ENCODE measurements at places on chromosomes 7 and 10. TPM values are rescaled to one million over a fixed set of nuclear protein-coding genes. Genes with fewer than 3 reads are reported as not detected.
A peak's percentile ranks its signal among the peaks of the same experiment; 100 is the strongest.

DNA sequence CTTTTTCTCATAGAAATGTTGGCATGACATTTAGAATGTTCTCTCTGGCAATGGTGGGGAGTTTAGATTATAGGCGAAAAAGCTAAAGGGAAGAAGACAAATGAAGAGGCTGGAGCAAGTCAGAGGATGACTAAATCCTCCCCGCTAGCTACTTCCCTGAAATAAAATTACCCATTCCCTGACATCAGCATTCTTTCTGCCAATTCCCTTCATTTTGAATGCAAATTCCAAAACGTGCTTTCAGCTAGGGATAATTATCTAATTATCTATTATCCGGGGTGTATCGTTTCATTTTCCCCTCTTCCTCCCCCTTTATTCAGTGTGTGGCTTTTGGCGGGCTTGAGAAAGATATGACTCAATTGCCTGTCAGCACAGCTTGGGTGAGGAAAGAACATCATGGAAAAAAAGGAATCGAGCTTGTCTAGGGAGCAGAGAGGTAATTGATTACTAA is 672.3 kb downstream of the TNS3 start:
- H3K4me3 ChIP-seq = no peak overlapping the region
- H3K36me3 ChIP-seq = no peaks in the 10 kb centered on the region
- no peaks in the 10 kb centered on the region for H3K27me3 ChIP-seq
- no peak overlapping the region for H3K27ac ChIP-seq
- DNase-seq = no peak

- H3K27ac ChIP-seq = no peak overlapping the region
- H3K27me3 ChIP-seq = no peaks in the 10 kb centered on the region
- no peak overlapping the region for H3K4me3 ChIP-seq
- DNase-seq = no peak
- no peaks in the 10 kb centered on the region for H3K4me1 ChIP-seq
Observed at GRCh38 chr7:76506081-76506440, 4.3 kb upstream of the UPK3B start.

The DIP2C gene
- 9.3 TPM for total RNA-seq

The ETV1 gene
- 91.2 TPM for total RNA-seq

DNA sequence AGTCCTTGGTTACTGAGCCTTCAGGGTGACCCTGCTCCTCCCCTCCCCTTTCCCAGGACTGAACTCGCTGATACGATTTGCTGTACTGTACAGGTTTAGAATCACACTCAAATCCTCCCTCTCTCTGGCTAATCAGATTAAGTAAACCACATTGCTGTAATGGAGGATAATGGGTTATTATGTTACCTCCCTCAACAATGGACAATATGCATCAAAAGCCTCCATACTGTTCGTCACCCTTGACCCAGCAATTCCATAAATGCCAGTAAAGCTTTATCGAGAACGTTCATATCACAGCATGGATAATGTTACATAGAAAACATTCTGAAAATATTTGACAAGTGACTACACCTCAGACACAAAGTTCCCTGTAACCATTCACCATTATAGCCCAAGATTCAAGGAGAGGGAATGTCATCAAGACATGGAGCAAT is 61.7 kb downstream of the FAM107B start:
- H3K36me3 ChIP-seq = no peaks in the 10 kb centered on the region
- no peak overlapping the region for H3K4me3 ChIP-seq
- H3K27ac ChIP-seq = no peak overlapping the region
- H3K4me1 ChIP-seq = no peaks in the 10 kb centered on the region
- DNase-seq = no peak
- H3K27me3 ChIP-seq = no peaks in the 10 kb centered on the region

The RADIL gene
- total RNA-seq = 5.4 TPM

- no peaks in the 10 kb centered on the region for H3K4me1 ChIP-seq
- H3K27me3 ChIP-seq = no peaks in the 10 kb centered on the region
- H3K4me3 ChIP-seq = no peak overlapping the region
- H3K36me3 ChIP-seq = peaks cover 66% of the 10 kb centered on the region
- DNase-seq = no peak
Observed at GRCh38 chr7:23349484-23350157, 50.5 kb downstream of the MALSU1 start.

The TEX47 gene
- total RNA-seq = not detected

- H3K4me1 ChIP-seq = no peaks in the 10 kb centered on the region
- H3K27ac ChIP-seq = no peak overlapping the region
- H3K27me3 ChIP-seq = no peaks in the 10 kb centered on the region
- no peaks in the 10 kb centered on the region for H3K36me3 ChIP-seq
- DNase-seq = no peak
- H3K4me3 ChIP-seq = no peak overlapping the region
Observed at GRCh38 chr10:76034353-76035205, 603.2 kb downstream of the LRMDA start.

The TET1 gene
- 68.5 TPM for total RNA-seq

The SPOCK2 gene
- 1.6 TPM for total RNA-seq

The TUBAL3 gene
- not detected for total RNA-seq

The OLAH gene
- not detected for total RNA-seq

The NEUROD6 gene
- not detected for total RNA-seq

The ALKBH4 gene
- total RNA-seq = 16.6 TPM

The DENND2A gene
- total RNA-seq = 11.4 TPM

GRCh38 chr7:138837627-138838026 is 39.6 kb upstream of the ATP6V0A4 start:
- H3K27ac ChIP-seq = no peak overlapping the region
- H3K27me3 ChIP-seq = no peaks in the 10 kb centered on the region
- no peaks in the 10 kb centered on the region for H3K4me1 ChIP-seq
- H3K36me3 ChIP-seq = peaks cover 11% of the 10 kb centered on the region
- no peak overlapping the region for H3K4me3 ChIP-seq

The PNLIPRP2 gene
- total RNA-seq = not detected

DNA sequence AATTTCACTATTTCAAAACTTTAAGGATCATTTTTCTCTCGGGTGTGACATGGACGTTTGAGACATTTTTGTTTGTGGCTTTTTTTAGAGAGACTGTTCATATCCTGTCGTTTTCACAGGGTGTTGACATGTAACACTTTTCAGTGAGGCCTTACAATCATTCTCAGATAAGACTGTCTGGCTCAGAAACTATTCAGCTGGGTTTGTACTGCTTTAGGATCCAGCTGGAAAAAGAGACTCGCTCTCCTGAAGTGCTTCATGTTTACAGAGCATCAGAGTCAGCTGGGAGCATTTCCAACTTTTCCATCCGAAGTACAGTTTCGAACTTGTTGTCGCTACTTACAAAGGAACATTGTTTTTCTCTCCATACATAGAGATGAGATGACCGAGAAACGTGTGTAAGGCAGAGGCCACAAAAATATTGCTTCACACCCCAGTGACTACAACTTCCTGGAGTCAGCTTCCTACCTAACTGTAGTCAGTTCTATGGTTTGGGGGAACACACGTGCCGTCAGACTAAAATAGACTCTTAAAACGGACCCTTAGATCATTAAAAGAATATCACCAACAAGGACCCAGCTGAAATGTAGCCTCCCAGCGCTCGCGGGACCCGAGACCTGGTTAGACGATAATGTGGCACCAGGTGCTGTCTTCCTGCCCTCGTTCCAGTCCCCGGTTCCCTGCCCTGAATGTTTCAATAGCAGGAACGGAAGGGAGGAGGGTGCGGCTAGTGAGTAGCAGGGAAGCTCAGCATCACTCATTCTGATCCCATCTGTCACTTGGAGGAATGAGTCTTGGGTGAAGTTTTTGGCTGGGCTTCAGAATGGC is 78.0 kb downstream of the MKI67 start:
- DNase-seq = no peak
- H3K36me3 ChIP-seq = no peaks in the 10 kb centered on the region
- H3K27ac ChIP-seq = no peak overlapping the region
- no peaks in the 10 kb centered on the region for H3K27me3 ChIP-seq

- H3K27me3 ChIP-seq = no peaks in the 10 kb centered on the region
- no peaks in the 10 kb centered on the region for H3K36me3 ChIP-seq
- no peaks in the 10 kb centered on the region for H3K4me1 ChIP-seq
- DNase-seq = peak; percentile 6
- no peak overlapping the region for H3K27ac ChIP-seq
Observed at GRCh38 chr7:24899905-24900304, 80.1 kb downstream of the OSBPL3 start.

The CRYGN gene
- total RNA-seq = 1.0 TPM

DNA sequence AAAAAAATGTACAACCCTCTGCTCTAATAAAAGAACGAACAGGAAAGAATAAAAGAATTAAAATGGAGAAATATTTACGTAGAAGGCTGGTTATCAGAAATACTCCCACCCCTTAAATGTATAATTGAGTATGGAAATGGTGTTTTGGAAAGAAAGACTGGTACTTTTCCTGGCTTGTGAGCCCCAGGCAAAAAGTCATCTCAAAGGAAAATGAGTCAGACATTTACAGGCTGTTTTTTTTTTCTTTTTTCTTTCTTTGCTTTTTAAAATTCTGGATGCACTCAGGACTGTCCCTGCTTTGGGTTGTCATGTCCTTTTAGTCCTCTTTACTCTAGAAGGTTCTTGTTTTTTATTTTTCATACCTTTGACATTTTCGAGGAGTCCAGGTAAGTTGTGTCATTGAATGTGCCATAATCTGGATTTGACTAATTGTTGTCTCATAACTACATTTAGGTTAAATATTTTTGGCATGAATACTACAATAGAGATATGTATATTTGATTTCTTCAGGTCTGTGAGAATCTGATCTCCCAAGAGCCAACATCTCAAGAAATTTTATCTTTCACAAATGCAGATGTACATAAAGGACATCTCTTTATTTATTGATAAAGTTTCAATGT is 313.0 kb upstream of the GLI3 start:
- no peaks in the 10 kb centered on the region for H3K4me1 ChIP-seq
- H3K4me3 ChIP-seq = no peak overlapping the region
- DNase-seq = no peak
- H3K27ac ChIP-seq = no peak overlapping the region

- H3K27me3 ChIP-seq = no peaks in the 10 kb centered on the region
- no peak for DNase-seq
- no peak overlapping the region for H3K27ac ChIP-seq
- H3K36me3 ChIP-seq = no peaks in the 10 kb centered on the region
- H3K4me1 ChIP-seq = no peaks in the 10 kb centered on the region
Observed at GRCh38 chr7:9189703-9190102, 756.3 kb downstream of the NXPH1 start.

- H3K27ac ChIP-seq = no peak overlapping the region
- H3K4me3 ChIP-seq = no peak overlapping the region
- no peaks in the 10 kb centered on the region for H3K4me1 ChIP-seq
- H3K27me3 ChIP-seq = no peaks in the 10 kb centered on the region
Observed at GRCh38 chr7:104150470-104150869, 57.3 kb downstream of the ORC5 start.

DNA sequence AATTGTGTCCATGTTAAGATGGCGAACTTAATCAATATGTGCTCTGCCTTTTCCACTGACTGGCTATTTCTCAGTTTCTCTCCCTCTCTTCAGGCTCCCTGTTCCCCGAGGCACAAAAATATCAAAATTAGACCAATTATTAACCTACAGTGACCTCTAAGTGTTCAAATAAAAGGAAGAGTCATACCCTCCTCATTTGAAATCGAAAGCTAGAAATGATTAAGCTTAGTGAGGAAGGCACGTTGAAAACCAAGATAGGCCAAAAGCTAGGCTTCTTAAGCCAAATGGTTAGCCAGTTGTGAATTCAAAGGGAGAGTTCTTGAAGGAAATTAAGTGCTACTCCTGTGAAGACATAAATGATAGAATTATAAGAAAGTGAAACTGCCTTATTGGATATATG is 81.1 kb upstream of the MBL2 start:
- DNase-seq = no peak
- H3K27ac ChIP-seq = no peak overlapping the region
- H3K27me3 ChIP-seq = no peaks in the 10 kb centered on the region
- H3K4me3 ChIP-seq = no peak overlapping the region
- no peaks in the 10 kb centered on the region for H3K36me3 ChIP-seq
- no peaks in the 10 kb centered on the region for H3K4me1 ChIP-seq

The EVX1 gene
- total RNA-seq = not detected

- H3K4me1 ChIP-seq = peaks cover 6% of the 10 kb centered on the region
- DNase-seq = no peak
- no peak overlapping the region for H3K27ac ChIP-seq
Observed at GRCh38 chr7:1134951-1135350, 25.0 kb downstream of the ZFAND2A start.

GRCh38 chr10:4186849-4187540 is 402.0 kb upstream of the KLF6 start:
- no peaks in the 10 kb centered on the region for H3K36me3 ChIP-seq
- no peaks in the 10 kb centered on the region for H3K27me3 ChIP-seq
- DNase-seq = no peak
- no peak overlapping the region for H3K27ac ChIP-seq
- H3K4me1 ChIP-seq = no peaks in the 10 kb centered on the region

GRCh38 chr10:101046332-101047238 is 15.2 kb upstream of the KAZALD1 start:
- peaks cover 69% of the 10 kb centered on the region for H3K27me3 ChIP-seq
- H3K27ac ChIP-seq = no peak overlapping the region
- peak overlapping the region; percentile 7 for H3K4me3 ChIP-seq
- H3K36me3 ChIP-seq = no peaks in the 10 kb centered on the region
- H3K4me1 ChIP-seq = peaks cover 26% of the 10 kb centered on the region

The CXCL12 gene
- 51.4 TPM for total RNA-seq

DNA sequence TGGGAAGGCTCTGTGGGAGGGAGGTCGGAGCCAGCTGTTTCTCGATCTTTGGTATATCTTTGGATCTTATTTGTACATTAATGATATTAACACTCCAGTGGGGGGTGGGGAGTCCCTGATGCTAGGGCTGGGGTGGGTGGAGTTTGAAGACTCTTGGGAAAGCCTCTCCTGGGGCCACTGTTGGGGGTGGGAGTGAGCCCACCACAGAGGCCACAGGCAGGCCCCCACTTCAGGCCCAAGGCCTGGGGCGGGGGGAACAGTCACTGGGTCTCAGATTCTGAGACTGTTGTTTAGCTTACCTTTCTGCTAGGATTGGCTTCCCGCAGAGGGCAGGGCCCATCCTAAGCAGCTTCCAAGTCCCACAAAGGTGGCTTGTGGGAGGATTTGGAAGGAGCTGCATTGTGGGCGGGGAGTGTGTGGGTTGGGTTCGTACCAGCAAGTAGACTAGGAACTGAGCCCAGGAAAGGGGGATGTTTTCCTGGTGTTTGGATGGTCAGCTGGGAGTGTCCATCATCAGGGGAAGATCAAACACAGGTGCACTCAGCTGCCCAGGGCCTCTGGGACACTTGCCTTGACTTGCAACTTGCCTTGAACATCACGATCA is 11.9 kb downstream of the YKT6 start:
- DNase-seq = no peak
- no peak overlapping the region for H3K27ac ChIP-seq
- no peaks in the 10 kb centered on the region for H3K27me3 ChIP-seq
- no peaks in the 10 kb centered on the region for H3K4me1 ChIP-seq
- H3K36me3 ChIP-seq = peaks cover 19% of the 10 kb centered on the region
- no peak overlapping the region for H3K4me3 ChIP-seq

The BEND7 gene
- 5.9 TPM for total RNA-seq

DNA sequence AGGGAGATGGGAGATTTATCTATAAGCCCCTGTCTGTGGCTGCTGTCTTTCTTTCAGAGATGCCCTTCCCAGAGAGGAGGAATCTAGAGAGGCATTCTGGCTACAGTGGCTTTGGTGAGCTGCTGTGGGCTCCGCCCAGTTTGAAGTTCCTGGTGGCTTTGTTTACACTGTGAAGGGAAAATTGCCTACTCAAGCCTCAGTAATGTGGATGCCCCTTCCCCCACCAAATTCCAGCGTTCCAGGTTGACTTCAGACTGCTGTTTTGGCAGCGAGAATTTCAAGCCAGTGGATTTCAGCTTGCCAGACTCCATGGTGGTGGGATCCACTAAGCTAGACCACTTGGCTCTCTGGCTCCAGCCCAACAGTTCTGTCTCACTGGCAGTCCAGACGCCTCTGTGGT is 951.6 kb downstream of the CCSER2 start:
- H3K27me3 ChIP-seq = no peaks in the 10 kb centered on the region
- no peak for DNase-seq
- no peaks in the 10 kb centered on the region for H3K36me3 ChIP-seq
- no peaks in the 10 kb centered on the region for H3K4me1 ChIP-seq

The ZPBP gene
- not detected for total RNA-seq

Measured in H1 (cell line).